ENCODE measurements at places on chromosomes 3 and 15. TPM values are rescaled to one million over a fixed set of nuclear protein-coding genes. Genes with fewer than 3 reads are reported as not detected.
A peak's percentile ranks its signal among the peaks of the same experiment; 100 is the strongest.

DNA sequence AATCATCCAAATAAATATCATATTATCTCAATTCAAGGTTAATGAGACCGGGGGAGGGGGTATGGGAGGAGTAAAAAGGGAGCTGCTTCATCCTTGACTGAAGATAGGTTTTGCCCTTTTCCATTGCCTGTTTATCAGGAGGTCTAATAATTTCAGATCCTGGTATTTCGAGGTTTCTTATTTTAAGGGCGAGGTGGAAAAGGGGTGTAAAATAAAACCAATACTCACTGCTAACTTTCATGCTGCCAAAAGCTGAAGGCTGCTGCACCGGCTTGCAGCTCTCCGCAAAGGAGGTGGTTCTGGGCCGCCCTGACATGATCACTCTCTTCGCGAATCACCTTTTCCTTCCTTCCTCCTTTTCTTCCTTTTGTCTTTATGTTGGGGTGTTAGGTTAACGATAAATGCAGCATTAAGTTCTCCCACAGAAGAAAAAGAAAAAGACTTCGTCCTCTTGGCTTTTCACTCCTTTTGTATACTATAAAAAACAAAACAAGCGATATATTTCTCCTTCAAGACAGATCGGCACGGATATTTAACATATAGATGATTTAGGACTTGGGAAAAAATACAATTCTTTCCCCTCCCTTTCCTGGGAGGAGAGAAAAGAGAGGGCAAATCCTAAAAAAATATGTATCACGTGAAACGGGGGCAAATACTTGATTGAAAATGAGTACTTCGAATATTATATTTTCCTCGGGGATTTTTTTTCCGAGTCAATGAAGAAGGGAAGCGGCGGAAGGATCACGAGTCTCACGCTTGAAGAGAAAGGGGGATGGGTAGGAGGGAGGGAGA lies 932 bp downstream of the GSK3B start:
- H3K36me3 ChIP-seq, result peaks cover 3% of the 10 kb centered on the region
- H3K27ac ChIP-seq, result no peak overlapping the region
- H3K4me3 ChIP-seq, result no peak overlapping the region
- no peak for DNase-seq
- H3K4me1 ChIP-seq, result peaks cover 26% of the 10 kb centered on the region

GRCh38 chr15:63294359-63294758 lies 17.0 kb downstream of the APH1B start:
- peaks cover 9% of the 10 kb centered on the region for H3K4me1 ChIP-seq
- no peak for DNase-seq
- no peak overlapping the region for H3K4me3 ChIP-seq
- no peak overlapping the region for H3K27ac ChIP-seq
- H3K36me3 ChIP-seq, result peaks cover 27% of the 10 kb centered on the region
- H3K27me3 ChIP-seq, result no peaks in the 10 kb centered on the region

DNA sequence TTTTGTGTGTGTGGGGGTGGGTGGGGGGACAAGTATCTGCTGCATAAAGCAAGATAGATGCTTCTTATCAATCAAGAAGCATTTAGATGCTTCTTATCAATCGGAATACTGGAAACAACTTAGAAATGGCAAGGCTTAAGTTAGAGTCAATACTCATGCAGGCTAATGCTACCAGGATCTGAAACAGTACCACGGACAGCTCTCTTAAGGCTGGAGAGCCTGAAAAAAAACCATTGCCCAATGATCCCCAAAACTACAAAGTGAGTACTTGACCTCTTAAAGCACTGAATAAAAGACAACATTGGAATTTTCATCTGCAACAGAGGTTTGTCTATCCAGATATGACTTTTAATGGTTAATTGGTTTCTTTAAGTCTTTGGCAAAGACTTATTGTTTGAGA lies 262.3 kb downstream of the GAP43 start:
- H3K27ac ChIP-seq, result no peak overlapping the region
- H3K27me3 ChIP-seq, result peaks cover 36% of the 10 kb centered on the region
- no peaks in the 10 kb centered on the region for H3K4me1 ChIP-seq
- DNase-seq, result no peak
- no peak overlapping the region for H3K4me3 ChIP-seq
- no peaks in the 10 kb centered on the region for H3K36me3 ChIP-seq

GRCh38 chr3:18655827-18656226 lies 230.7 kb upstream of the SATB1 start:
- H3K27me3 ChIP-seq, result peaks cover 1% of the 10 kb centered on the region
- H3K4me1 ChIP-seq, result peaks cover 35% of the 10 kb centered on the region
- H3K4me3 ChIP-seq, result no peak overlapping the region
- DNase-seq, result no peak

DNA sequence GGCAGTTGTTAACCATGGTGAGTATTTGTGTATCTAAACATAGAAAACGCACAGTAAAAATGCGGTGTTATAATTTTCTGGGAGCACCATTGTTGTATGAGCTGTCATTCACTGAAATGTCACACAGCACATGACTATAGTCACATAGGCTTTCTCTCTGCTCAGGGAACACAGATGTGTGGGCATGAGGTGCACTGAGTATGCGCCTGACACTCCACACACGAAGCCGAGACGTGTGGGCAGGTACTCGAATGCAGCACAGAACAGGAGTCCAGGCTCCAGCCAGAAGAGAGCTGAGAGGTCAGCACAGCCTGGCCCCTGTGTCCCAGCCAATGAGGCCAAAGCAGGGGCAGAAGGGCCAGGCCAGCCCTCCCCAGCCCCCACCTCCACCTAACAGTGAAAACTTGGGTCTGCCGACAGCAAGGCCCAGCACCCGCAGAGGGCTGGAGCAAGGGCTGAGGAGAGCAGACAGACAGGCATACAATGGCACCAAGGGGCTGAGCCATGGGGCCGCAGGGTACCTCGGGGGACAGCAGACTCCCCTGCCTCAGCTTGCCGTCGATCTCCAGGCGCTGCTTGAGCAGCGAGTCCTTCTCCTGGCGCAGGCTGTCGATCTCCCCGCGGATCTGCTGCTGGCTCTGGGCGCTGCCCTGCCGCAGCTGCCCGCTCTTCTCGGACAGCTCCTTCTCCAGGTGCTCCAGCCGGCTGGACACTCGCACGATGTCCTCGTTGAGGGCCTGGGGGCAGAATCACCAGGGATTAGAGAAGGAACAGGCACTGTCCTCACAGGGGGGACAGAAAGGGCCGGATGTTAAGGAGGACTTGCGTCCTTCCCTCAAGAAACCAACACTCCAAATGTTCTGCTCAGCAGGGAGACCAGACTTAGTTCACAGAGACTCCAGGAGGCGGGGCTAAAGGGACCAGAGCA lies 24.0 kb downstream of the KIF7 start:
- no peaks in the 10 kb centered on the region for H3K27me3 ChIP-seq
- H3K27ac ChIP-seq, result no peak overlapping the region
- no peak overlapping the region for H3K4me3 ChIP-seq
- DNase-seq, result no peak
- peaks cover 59% of the 10 kb centered on the region for H3K36me3 ChIP-seq

GRCh38 chr3:99923873-99924272 lies 106.2 kb downstream of the CMSS1 start:
- H3K27me3 ChIP-seq, result no peaks in the 10 kb centered on the region
- no peak overlapping the region for H3K27ac ChIP-seq
- no peak overlapping the region for H3K4me3 ChIP-seq
- H3K4me1 ChIP-seq, result peaks cover 15% of the 10 kb centered on the region
- no peak for DNase-seq
- no peaks in the 10 kb centered on the region for H3K36me3 ChIP-seq

DNA sequence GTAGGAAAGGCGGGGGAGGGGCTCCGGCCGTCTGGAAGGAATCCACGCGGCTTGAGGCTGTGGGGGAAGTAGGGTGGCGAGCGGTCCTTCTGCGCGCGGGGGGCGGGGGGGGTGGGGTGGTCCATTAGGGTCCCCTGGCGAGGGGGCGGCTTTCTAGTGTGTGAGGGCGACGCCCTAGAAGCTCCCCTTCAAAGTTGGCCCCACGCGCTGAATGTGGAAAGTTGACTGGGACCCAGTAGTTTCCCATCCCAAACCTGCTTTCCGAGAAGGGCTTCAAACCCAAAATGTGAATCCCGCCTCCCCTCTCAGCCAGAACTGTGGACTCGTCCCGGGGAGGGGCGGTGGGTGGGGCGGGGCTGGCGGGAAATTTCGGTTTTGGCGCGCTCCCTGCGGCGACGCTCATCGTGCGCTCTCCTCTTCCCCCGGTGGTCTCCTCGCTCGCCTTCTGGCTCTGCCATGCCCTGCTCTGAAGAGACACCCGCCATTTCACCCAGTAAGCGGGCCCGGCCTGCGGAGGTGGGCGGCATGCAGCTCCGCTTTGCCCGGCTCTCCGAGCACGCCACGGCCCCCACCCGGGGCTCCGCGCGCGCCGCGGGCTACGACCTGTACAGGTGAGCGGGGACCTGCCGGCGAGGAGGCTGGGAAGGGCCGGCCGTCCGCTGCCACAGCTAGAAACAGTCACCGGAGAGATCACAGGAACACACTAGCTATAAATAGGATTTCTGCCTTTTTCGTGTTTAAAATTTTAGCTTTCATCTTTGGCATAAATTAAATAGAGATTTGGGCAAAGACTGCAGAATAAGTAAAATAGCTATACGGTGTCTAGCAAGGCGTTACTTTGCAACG lies 790 bp downstream of the DUT start:
- peak overlapping the region; percentile 90 for H3K27ac ChIP-seq
- peak; percentile 61 for DNase-seq
- H3K4me1 ChIP-seq, result peaks cover 26% of the 10 kb centered on the region
- peaks cover 10% of the 10 kb centered on the region for H3K36me3 ChIP-seq
- H3K27me3 ChIP-seq, result no peaks in the 10 kb centered on the region

DNA sequence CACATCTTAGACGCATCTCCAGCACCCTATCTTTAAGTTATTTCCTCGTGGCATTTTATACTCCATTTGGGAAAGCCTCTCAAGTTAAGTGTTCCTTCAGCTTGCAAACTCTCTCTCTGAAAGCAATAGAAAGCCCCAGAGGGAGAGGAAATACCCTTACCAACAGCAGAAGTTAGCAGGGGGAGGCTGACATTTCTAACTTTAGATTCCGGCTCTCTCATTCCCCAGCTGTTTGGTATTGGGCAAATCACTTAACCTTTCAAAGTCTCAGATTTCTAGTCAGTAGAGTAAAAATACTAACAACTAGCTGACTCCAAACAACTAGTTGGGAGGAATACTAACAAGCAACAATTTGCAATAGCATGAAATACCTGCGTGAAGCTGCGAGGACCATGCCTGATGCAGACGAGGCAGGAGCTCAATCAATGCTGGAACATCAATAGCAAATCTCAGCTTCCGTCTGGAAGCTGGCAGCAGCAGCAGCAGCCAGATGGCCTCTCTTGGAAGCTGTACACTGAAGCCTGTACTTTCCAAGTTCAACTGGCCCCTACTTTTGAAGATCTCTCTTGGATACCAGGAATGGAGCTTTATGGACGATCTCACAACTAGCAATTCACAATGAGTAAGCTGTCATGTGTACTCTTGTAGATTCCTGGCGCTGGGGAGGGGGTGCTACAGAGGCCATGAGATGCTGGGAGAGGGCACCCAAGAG lies 47.8 kb downstream of the THBS1 start:
- no peak overlapping the region for H3K4me3 ChIP-seq
- DNase-seq, result no peak
- H3K4me1 ChIP-seq, result peaks cover 14% of the 10 kb centered on the region
- H3K27ac ChIP-seq, result peak overlapping the region; percentile 23
- no peaks in the 10 kb centered on the region for H3K36me3 ChIP-seq
- H3K27me3 ChIP-seq, result no peaks in the 10 kb centered on the region

GRCh38 chr15:66944121-66944520 lies 121.3 kb upstream of the SMAD3 start:
- peaks cover 3% of the 10 kb centered on the region for H3K27me3 ChIP-seq
- H3K36me3 ChIP-seq, result no peaks in the 10 kb centered on the region
- peaks cover 1% of the 10 kb centered on the region for H3K4me1 ChIP-seq
- no peak overlapping the region for H3K27ac ChIP-seq
- no peak for DNase-seq
- no peak overlapping the region for H3K4me3 ChIP-seq

DNA sequence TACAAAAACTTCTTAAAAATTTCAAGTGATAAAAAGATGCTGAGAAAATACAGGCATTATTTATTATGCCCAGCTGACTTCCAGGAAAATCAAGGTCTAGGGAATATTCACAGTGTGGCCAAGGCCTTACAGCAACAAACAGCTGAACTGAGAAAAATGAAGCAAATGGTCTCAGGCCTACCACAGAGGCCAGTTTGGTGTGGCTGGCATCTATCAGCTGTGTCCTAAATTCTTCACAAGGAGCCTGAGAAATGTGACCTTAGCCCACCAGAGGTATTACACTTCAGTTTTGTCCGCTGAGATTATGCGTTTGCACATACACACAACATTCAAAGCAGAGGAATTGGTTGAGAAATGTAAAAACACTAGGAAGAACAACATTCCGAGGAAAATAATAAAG lies 77.4 kb downstream of the ANP32A start:
- no peak overlapping the region for H3K27ac ChIP-seq
- no peaks in the 10 kb centered on the region for H3K4me1 ChIP-seq
- H3K36me3 ChIP-seq, result no peaks in the 10 kb centered on the region
- no peak for DNase-seq
- no peaks in the 10 kb centered on the region for H3K27me3 ChIP-seq
- no peak overlapping the region for H3K4me3 ChIP-seq

DNA sequence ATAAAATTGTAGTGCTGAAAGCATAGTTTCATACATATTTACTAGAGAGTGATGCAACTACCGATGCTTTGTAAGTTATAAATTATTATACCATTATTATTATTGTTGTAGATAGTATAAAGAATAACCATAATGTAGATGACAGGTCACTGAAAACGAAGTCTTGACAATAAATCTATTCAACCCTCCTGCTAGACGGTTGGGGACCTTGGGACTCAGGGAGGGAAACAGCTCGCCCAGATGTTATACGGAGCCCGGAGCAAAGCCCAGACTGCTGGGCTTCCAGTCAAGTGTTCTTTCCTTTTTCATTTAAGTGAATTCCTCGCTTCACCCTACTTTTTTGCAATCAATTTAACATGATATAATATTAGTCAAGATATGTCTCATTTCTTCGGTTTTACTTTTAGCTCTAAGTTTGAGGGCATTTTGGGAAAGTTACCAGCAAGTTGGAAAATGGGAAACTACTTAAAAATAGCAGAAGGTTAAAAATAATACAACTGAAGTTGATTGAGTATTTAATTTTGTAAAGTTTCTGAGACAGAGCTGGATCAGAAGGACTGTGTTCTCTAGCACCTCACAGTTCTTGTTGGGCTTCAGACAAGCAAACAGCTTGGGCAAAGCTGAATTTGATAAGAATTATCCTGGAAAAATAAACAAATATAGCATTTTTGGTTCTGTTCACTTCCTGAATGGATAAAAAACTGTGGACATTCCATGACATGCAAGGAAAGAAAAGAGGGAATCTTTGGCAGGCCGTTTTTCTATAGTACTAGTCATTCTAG lies 173.4 kb upstream of the TP63 start:
- no peaks in the 10 kb centered on the region for H3K36me3 ChIP-seq
- peaks cover 70% of the 10 kb centered on the region for H3K4me1 ChIP-seq
- H3K4me3 ChIP-seq, result no peak overlapping the region
- peak overlapping the region; percentile 83 for H3K27ac ChIP-seq

- DNase-seq, result no peak
- H3K4me1 ChIP-seq, result peaks cover 2% of the 10 kb centered on the region
- peaks cover 3% of the 10 kb centered on the region for H3K27me3 ChIP-seq
Measured at GRCh38 chr15:62122249-62122648, 42.8 kb downstream of the C2CD4B start.

- DNase-seq, result no peak
- no peaks in the 10 kb centered on the region for H3K27me3 ChIP-seq
- peaks cover 7% of the 10 kb centered on the region for H3K36me3 ChIP-seq
- peaks cover 3% of the 10 kb centered on the region for H3K4me1 ChIP-seq
Measured at GRCh38 chr3:185353225-185353624, 9.7 kb upstream of the MAP3K13 start.

Gene TEX55
- total RNA-seq, result not detected

Gene BBS4
- total RNA-seq, result 27.8 TPM

Gene ADCY5
- 6.8 TPM for total RNA-seq

Gene HDAC11
- total RNA-seq, result 19.1 TPM

Gene HEMK1
- 32.8 TPM for total RNA-seq

Gene CEP152
- total RNA-seq, result 7.6 TPM

Gene RNF7
- 94.3 TPM for total RNA-seq

Data from mesothelial cell of epicardium (in vitro differentiated cells).